ENCODE measurements at places on chromosomes 7 and 10. TPM values are rescaled to one million over a fixed set of nuclear protein-coding genes. Genes with fewer than 3 reads are reported as not detected.

- no peak overlapping the region for H3K4me3 ChIP-seq
- no peak for DNase-seq
- H3K27me3 ChIP-seq: no peaks in the 10 kb centered on the region
- no peaks in the 10 kb centered on the region for H3K4me1 ChIP-seq
- peak overlapping the region; percentile 65 for H3K27ac ChIP-seq
These were observed 7.7 kb upstream of the GSTO1 start for GRCh38 chr10:104246976-104247375.

- no peaks in the 10 kb centered on the region for H3K4me1 ChIP-seq
- H3K27me3 ChIP-seq: no peaks in the 10 kb centered on the region
- no peak for DNase-seq
These were observed 11.8 kb downstream of the UROS start for GRCh38 chr10:125811251-125811650.

The CYTH3 gene
- total RNA-seq: 27.5 TPM

DNA sequence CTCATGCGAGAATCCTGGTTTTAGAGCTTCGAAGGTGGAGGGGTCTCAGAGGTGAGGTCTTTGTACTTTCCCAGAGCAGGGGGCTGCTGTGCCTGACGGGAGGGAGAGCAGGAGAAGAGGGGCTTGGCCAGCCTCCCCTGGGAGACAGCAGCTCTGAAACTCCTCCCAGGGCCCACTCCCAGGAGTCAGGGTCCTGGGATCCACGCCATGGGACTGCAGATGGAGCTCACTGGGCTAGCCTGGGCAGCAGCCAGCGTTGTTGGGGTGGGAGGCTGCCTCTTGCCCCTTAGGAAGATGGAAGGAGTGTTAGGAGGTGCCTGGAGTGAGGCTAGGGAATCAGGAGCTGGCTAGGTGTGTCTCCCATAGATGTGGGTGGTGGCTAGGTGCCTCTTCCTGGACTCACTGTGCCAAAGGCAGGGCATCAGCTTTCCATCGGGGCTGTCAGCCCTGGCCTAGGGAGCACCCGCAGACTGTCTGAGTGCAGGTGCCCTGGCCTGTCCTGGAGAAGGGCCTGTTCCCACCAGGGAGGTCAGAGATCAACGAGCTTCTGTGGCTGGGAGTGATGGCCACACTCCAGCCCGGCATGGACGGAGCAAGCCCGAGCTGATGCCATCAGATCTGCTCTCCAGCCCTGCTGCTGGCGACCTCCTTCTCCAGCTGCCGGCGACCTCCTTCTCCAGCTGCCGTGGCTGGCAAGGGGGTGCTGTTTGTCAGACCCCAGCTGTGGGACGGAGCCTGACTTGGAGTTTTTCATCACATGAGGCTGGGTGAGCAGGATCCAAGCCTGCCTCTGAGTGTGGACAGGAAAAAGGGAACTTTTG is 111.3 kb downstream of the PTPN20 start:
- no peaks in the 10 kb centered on the region for H3K36me3 ChIP-seq
- peak; percentile 70 for DNase-seq
- no peaks in the 10 kb centered on the region for H3K4me1 ChIP-seq
- no peak overlapping the region for H3K4me3 ChIP-seq

The ARPC1A gene
- 137 TPM for total RNA-seq

The OPN4 gene
- not detected for total RNA-seq

DNA sequence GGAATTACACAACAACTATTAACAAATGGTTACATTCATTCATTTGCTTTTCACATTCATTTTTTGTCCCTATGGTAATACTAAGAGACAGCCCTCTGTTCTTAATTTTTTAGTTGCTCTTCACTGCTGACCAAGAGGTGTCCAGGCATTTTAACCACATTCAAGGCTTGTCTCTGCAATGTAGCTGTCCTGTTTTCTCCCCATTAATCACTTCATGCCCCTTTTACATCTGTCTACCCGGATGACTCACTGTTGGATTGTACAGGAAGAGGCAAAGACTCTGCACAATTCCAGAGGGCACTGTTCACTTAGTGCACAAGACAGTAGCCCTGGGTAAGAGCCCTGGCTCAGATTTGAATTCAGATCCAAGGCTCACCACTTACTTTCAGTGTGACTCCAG is 168.5 kb downstream of the NOC3L start:
- no peak overlapping the region for H3K4me3 ChIP-seq
- H3K27ac ChIP-seq: no peak overlapping the region
- DNase-seq: no peak
- H3K27me3 ChIP-seq: no peaks in the 10 kb centered on the region
- no peaks in the 10 kb centered on the region for H3K36me3 ChIP-seq

- H3K4me1 ChIP-seq: peaks cover 19% of the 10 kb centered on the region
- H3K36me3 ChIP-seq: no peaks in the 10 kb centered on the region
- no peak overlapping the region for H3K4me3 ChIP-seq
- no peak overlapping the region for H3K27ac ChIP-seq
- H3K27me3 ChIP-seq: no peaks in the 10 kb centered on the region
These were observed 42.1 kb downstream of the ARHGAP21 start for GRCh38 chr10:24681572-24682088.

GRCh38 chr10:60163786-60164185 is 225.9 kb downstream of the ANK3 start:
- no peak overlapping the region for H3K4me3 ChIP-seq
- no peaks in the 10 kb centered on the region for H3K36me3 ChIP-seq
- no peak for DNase-seq
- no peaks in the 10 kb centered on the region for H3K4me1 ChIP-seq
- H3K27ac ChIP-seq: no peak overlapping the region

- H3K36me3 ChIP-seq: no peaks in the 10 kb centered on the region
- H3K27ac ChIP-seq: no peak overlapping the region
These were observed 249.2 kb upstream of the HABP2 start for GRCh38 chr10:113303544-113304146.

DNA sequence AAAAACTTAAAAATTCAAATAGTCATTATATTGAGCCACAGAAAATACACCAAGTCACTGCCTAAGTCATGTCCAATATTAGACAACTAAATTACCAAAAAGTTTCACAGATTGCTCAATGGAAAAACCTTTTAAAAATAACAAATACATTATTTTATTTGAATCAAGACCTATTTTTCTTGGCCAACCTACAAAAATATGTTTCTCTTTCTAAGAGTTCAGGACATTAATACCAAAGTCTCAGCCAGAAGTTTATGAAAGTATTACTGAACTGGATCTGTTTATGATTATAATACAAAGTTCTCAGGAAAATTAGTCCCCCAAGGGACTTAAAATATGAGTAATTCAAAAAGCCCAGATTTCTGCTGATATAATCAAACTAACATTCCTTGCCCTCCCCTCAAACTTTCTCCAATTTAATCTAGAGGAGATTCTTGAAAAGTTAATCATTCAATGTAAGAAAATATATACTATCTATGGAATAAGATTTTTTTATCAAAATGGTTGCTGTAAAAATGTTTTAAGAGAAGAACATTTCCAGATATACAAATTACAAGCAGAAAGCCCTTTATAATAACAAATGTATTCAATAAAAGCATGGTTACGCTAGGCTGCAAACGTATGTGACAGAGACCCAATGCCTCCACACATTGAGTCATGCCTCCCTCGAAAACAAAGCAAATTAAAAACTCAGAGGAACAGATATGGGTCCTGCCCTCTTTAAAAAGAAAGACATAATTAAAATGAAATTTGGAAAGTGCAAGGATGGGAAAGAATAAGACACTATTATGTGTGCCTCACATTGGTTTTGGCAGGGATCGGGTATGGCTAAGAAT is 381.6 kb downstream of the PARD3 start:
- no peaks in the 10 kb centered on the region for H3K27me3 ChIP-seq
- no peak overlapping the region for H3K27ac ChIP-seq
- H3K36me3 ChIP-seq: no peaks in the 10 kb centered on the region
- no peaks in the 10 kb centered on the region for H3K4me1 ChIP-seq
- no peak for DNase-seq
- H3K4me3 ChIP-seq: no peak overlapping the region

The HOXA6 gene
- 6.5 TPM for total RNA-seq

DNA sequence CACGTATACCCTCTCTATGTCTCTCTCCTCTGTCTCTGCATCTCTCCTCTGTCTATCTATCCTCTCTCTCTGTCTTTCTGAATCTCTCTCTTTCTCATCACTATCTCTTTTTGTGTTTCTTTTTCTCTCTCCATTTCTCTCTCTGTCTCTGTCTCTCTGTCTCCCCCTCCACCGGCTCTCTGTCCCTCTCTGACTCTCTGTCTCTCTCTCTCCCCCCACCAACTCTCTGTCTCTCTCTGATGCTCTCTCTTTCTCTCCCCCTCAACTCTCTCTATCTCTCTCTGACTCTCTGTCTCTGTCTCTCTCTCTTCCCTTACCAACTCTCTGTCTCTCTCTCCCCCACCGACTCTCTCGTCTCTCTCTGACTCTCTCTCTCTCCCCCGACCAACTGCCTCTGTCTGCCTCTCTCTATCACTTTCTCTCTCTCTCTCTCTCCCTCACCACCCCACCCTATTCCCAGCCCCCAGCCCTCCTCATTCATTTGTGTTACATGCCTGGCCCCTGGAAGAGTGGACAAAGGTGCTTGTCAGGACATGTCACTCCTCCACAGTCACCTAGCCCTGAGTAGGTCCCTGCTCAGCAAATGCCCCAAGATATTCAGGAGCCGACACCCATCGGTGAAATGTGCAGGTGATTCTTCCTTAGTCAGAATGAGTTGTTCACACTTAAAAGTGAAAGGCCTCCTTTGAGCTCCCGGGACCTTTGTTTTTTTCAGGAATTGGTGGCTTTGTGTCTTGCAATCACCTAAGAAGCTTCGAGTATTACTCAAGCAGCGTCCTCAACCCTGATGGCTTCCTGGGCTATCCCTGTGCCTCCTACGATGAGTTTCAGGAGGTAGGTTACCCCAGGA is 13.6 kb downstream of the PNLIPRP2 start:
- H3K36me3 ChIP-seq: no peaks in the 10 kb centered on the region
- H3K27me3 ChIP-seq: no peaks in the 10 kb centered on the region
- no peaks in the 10 kb centered on the region for H3K4me1 ChIP-seq
- no peak for DNase-seq
- no peak overlapping the region for H3K27ac ChIP-seq

The PAX4 gene
- total RNA-seq: not detected

DNA sequence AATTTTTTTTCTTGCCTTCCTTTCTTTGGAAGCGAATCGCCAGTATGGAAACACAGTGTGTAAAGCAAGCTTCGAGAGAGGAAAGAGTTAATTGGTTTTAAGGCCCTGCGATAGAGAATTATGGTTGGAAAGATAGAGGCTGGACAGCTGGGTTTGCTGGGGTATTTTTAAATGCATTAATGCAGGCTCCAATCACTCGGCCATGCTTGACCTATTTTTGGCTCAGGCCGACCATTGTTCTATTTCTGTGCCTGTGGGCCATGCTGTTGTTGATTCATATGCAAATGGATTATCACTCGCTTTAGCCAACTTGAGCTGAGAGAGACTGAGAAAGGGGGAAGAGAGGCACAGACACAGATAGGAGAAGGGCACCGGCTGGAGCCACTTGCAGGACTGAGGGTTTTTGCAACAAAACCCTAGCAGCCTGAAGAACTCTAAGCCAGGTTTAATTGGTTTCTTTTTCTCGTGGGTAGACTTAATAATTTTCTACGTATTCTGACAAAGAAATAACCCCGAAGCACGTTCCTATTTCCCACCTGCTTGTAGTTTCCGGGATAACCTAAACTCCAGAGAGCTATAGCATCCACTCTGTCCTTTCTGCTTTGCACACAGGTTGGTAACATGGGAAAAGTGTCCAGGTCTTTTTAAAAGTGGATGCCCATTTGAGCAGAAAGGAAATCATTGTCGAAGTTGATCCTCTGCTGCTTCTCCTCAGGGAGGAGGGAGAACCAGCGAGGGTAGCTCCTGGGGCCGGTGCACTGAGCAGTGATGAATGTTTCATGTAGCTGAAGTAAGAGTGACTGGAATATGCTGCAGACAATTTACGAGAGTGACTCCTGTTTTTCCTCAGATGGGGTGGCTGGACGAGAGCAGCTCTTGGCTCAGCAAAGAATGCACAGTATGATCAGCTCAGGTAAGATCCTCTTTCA is at the start of gene HDAC9:
HDAC9 (plus strand) TSS at position 338 of the 929 bp plus-strand sequence; CDS start at position 892, 554 bp downstream.
- DNase-seq: no peak
- no peak within 1 kb of the TSS for H3K27ac ChIP-seq
- H3K4me1 ChIP-seq: peaks cover 7% of the 10 kb centered on the region

- DNase-seq: no peak
- no peak overlapping the region for H3K27ac ChIP-seq
- H3K27me3 ChIP-seq: no peaks in the 10 kb centered on the region
- no peak overlapping the region for H3K4me3 ChIP-seq
- no peaks in the 10 kb centered on the region for H3K36me3 ChIP-seq
- H3K4me1 ChIP-seq: no peaks in the 10 kb centered on the region
These were observed 28.3 kb upstream of the OLAH start for GRCh38 chr10:15015451-15015850.

- no peaks in the 10 kb centered on the region for H3K4me1 ChIP-seq
- DNase-seq: no peak
These were observed 190.9 kb upstream of the PITRM1 start for GRCh38 chr10:3363311-3364045.

- H3K4me1 ChIP-seq: no peaks in the 10 kb centered on the region
- no peaks in the 10 kb centered on the region for H3K36me3 ChIP-seq
These were observed 206.7 kb downstream of the ADAM12 start for GRCh38 chr10:126181626-126182025.

DNA sequence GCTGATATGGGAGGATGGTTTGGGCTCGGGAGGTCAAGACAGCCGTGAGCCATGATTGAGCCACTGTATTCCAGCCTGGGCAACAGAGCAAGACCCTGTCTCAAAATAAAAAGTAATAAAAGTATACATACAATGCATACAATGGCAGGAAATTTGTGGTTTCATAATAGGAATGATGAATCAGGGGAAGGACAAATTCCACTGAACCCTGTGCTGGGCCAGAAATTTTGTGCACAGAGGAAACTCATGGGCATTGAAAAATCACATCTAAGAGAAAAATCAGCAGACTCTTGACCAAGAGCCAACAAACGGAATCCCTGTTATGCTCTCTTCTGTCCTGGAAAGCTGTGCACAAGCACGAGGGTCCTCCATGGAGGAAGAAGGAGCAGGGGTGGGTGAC is 35.1 kb downstream of the SEM1 start:
- DNase-seq: no peak
- no peak overlapping the region for H3K27ac ChIP-seq
- no peaks in the 10 kb centered on the region for H3K27me3 ChIP-seq
- H3K36me3 ChIP-seq: peaks cover 6% of the 10 kb centered on the region

- H3K27me3 ChIP-seq: no peaks in the 10 kb centered on the region
- no peaks in the 10 kb centered on the region for H3K4me1 ChIP-seq
- no peak overlapping the region for H3K4me3 ChIP-seq
- H3K36me3 ChIP-seq: no peaks in the 10 kb centered on the region
- no peak overlapping the region for H3K27ac ChIP-seq
These were observed 50.5 kb upstream of the YAE1 start for GRCh38 chr7:39515534-39516228.

- no peak for DNase-seq
- no peak overlapping the region for H3K27ac ChIP-seq
- no peaks in the 10 kb centered on the region for H3K4me1 ChIP-seq
- H3K27me3 ChIP-seq: peaks cover 7% of the 10 kb centered on the region
These were observed 129.9 kb downstream of the ZNF92 start for GRCh38 chr7:65503434-65504152.

Measured in upper lobe of right lung (tissue), 1 donor.